ENCODE measurements at places on chromosomes 4 and X.
A peak's percentile ranks its signal among the peaks of the same experiment; 100 is the strongest.

DNA sequence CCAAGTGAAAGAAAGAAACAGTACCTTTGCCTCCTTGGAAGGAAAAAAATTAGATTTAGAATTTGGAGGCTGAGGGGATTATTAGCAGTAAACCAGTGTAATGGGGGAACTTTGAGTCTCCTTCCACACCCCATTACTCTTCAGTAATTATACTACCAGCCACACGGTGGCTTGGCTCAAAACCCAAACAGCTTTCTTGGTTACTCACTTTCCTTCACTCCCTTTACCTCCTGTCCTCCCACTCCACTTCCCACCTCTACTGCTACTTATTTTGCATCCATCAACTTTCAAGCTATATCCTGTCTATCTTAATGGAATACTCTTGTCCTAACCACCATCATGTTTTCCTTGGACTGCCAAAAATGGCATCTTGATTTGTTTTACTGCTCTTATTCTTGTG is 310.6 kb upstream of the AADAT start:
- DNase-seq: no peak

DNA sequence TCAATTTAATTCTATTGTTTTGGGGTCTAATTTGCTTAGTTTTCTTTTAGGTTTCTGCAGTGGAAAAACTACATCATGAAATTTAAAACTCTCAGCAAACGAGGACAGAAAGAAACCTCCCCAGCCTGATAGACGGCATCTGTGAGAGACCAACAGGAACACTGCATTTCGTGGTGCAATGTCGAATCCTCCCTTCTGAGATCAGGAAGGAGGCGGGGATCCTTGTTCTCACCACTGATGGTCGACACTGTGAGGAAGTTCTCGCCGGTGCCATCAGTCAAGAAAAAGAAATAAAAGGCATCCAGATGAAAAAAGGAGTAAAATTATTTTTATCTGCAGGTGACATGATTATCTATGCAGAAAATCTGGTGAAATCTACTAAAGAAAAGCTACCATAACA is 16.5 kb downstream of the GAK start:
- DNase-seq: no peak

- DNase-seq: no peak
These were observed 12.9 kb upstream of the C4orf54 start for GRCh38 chr4:99670409-99671073.

DNA sequence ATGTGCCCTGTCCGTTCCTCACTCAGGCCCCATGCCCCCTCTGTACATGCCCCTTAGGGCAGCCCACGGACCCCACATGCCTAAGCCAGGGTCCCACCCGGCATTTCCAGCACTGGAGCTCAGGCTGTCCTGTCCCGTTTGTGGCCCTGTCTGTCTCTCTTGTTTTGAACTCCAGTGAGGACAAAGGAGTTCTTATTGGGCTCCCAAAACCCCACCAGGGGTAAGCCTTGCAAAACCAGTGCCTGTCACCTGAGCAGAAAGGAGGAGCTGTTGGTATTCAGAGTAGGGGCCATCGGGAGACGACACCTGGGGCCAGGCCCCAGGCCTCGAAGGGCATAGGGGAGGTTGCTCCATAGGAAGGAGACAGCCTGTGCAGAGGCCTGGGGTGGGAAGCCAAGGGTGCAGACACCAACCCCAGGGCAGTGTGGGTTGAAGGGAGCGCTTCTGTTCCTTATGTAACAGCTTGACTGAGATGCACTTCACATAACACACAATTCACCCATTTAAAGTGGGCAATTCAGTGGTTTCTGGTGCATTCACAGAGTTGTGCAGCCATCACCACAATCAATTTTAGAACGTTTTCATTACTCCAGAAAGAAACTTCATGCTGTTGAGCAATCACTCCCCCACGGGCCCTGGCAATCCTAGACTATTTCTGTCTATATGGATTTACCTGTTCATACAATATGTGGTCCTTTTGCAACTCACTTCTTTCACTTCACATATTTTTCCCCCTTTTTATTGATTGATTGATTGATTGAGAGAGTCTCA is 31.7 kb downstream of the MAN2B2 start:
- no peak for DNase-seq

- no peak for DNase-seq
These were observed 349.0 kb upstream of the TRAM1L1 start for GRCh38 chr4:117434424-117434823.

- no peak for DNase-seq
These were observed 264.0 kb downstream of the MID1IP1 start for GRCh38 chrX:39065051-39065871.

- no peak for DNase-seq
These were observed 312.5 kb downstream of the ZIC3 start for GRCh38 chrX:137878401-137878800.

- no peak for DNase-seq
These were observed 202.2 kb downstream of the TRIML1 start for GRCh38 chr4:188341428-188341827.

DNA sequence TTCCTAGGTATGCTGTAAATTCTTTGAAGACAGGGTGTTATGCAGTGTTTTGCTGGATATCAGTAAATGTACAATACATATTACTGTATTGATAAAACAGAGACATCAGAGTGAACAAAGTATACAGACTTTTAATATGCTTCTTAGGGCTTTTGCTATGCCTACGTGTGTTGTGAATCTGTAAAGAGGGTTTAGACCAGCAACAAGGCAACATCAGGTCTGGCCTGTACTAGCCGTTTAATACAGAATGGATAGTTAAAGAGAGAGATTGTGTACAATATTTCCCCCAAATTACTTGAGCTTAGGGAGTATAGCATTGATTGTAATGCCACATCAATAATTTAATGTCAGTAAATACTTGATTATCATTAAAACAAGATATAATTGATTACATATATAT is 75.2 kb downstream of the PAQR3 start:
- DNase-seq: no peak

GRCh38 chrX:6012357-6012756 is 216.3 kb downstream of the NLGN4X start:
- DNase-seq: no peak

GRCh38 chr4:26431461-26432180 is 58.7 kb downstream of the CCKAR start:
- DNase-seq: no peak

GRCh38 chr4:189443341-189443740 is 497.3 kb upstream of the FRG1 start:
- no peak for DNase-seq

DNA sequence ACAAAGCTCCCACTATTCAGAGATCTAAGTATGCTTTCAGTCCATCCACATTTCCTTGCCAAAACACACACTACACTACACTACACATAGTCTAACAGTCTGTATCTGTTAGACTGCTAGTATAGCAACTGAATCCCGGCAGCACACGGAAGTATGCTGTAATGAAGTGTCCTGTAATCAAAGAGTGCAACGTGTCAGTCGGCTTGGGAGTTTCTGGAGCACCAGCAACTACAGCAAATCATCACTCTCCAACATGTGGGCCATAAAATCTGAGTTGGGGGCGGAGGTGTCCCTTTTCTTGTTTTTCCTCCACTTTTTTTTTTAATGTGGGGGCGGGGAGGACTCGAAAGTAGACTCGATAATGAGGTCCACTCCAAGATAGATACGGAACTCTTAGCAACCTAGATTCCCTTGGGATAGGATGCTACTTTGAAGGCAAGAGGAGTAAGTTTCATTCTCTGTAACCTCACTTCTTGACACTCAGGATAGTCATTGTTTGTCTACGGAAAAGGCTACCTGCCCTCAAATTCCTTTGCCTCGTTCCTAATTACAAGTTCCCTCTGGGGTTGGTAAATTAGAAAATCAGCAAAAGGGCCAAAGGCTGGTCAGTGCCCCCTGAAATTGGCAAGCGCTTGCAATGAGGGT is 722 bp downstream of the SLC10A7 start:
- DNase-seq: no peak

DNA sequence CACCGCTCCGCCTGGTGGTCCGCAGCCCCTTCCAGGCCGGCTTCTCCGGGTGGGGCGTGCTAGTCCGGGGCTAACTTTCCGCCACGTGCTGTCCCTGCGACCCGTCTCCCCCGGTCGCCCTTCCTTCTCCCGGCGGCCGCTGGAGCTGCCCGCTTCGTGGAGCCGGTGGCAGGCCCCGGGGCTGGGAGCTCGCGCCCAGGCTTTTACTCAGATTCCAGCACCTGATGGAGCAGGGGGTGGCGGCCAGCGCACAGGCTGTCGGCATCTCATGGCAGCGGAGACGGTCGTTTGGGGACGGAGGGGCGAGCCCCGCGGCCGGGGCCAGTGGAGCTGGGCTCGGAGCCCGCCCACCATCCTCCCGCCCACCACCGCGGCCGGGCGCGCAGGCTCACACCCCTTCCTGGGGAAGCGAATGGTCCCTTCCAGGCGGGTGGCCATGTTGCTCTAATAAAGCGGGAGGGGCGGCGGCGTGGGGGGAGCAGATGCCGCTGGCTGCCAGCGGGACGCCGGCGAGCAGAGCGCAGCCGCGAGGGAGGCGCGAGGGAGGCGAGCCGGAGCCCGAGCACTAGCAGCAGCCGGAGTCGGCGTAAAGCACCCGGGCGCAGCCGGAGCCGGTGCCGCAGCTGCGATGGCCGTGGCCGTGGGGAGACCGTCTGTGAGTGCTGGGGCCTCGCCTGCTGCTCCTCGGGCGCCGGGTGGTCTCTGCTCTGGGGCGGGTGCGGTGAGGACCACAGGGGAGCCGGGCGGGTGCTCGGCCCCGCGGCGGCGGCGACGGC is at the start of gene SEPTIN11:
Gene SEPTIN11 (plus strand): TSS at position 477 of the 776 bp plus-strand sequence. CDS start 152 bp downstream, at position 629.
- peak; percentile 16 for DNase-seq

GRCh38 chr4:109015413-109015810 is 252.6 kb upstream of the ETNPPL start:
- no peak for DNase-seq

DNA sequence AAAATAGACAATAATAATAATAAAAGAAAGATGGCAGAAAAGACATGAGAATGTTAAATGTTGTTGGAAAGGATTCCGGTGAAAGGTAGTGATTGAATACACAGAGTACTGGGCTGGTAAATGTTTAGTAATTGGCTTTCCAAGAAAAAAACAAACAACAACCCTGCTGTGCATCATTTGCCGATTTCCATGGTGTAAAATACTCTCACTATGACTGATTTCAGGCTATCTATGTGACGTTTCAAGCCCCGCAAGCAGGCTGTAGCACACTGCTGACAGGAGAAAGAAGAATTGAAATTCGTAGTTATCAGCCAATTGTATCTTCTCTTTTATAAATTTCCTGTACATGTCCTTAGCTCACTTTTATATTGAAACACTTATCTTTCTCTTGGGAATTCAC is 13.6 kb upstream of the SEPTIN6 start:
- no peak for DNase-seq

DNA sequence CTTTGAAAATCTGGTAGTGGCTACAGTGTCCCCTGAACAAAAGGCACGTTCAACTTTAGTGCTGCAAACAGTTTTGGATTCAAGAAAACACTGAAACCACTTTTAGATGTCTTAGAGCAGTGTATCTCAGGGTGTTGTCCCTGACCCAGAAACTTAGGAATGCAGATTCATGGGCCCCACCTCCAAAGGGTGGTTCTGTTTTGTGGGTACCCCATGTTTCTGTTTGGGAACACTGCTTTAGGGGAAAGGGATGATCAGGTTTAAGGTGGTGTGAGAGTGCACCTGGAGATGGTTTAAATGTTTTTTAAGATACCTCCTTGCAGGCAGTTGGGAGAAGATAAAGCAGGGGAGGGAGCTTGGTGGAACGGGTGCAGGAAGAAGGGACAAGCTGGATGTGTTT is 55.6 kb downstream of the JADE1 start:
- no peak for DNase-seq

DNA sequence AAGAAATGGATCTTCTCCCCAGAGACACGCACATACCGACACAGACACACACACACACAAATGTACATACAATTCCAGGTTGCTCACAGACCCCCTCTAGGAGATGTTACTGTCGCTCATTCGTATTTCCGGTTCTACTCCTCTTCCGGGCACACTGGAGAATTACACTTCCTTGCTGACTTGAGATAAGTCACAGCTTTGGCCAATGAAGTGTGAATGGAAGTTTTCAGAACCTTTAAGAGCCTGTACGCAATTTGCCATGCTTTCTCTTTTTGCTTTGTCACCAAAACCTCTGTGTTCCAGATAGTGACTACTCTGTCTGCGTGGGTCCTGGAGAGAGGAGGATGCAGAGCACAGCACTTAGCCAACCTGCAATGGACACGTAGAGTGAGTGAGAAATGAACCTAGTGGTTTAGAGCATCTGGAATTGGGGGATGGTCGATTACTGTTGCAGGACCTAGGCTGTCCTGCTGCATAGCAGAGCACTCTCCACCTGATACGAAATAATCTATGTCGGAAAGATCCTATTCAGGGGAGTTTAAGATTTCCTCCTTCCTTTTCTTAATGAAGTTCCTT is 239.5 kb upstream of the TET2 start:
- no peak for DNase-seq

DNA sequence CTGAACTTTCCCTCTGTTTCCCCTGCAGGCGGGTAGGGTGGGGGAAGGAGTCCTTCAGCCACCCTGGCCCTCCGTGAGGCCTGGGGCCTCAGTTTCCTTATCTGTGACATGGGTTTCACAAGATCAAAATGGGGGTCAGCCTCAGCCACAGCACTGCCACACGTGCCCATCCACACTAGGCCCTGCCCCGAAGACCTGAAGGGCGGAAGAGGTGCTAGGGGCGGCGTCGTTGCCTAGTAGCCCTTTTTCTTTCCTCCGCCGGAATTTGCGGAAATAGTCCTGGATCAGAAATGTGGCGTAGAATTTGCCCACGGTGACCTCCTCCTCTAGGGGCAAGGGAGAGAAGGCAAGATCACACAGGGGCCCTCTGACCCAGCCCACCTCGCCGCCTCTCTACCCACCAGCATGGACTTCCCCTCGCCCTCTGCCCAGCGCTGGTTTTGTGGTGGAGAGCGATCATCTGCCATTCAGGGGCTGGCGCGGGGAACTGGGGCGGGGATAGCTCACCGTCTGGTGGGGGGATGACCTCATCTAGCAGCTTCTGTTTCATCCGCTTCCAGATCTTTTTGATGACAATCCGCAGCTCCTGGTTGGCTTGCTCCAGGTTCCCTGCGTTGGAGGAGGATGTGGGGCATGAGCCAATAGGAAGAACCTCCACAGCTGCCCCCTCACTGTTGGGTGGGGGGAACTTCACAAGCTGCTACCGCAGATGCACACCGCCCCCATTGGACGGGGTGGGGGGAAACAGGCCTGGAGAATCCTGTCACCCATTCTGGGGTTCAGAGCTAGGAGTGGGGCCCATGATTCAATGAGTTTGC is 9.7 kb upstream of the SYP start:
- no peak for DNase-seq

GRCh38 chrX:134633832-134634231 is 24.4 kb downstream of the PLAC1 start:
- DNase-seq: no peak

DNA sequence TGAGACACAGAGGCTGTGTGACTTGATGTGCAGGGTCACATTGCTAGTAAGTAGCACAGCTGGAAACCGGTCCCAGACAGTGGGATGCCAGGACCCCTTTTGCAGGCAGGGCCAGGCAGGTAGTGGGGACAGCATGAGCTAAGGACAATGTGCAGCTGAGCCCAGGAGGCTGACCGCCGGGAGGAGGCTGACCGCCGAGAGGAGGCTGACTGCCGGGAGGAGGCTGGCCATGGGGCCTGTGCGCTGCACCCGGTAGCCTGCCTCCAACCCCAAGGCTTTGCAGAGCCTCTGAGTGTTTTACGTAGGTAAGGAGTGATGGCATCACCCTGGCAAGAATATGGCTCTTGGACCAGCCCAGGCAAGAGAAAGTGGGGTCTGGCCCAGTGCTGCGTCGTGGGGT is 58.9 kb downstream of the TBC1D14 start:
- DNase-seq: no peak

GRCh38 chr4:53113431-53114225 is 251.5 kb downstream of the RASL11B start:
- no peak for DNase-seq

Measured in SK-N-MC (cell line).